ENCODE measurements at places on chromosomes 7 and 10.

GRCh38 chr7:109552017-109552416, 982.3 kb downstream of the DNAJB9 start:
- no peak for DNase-seq

DNA sequence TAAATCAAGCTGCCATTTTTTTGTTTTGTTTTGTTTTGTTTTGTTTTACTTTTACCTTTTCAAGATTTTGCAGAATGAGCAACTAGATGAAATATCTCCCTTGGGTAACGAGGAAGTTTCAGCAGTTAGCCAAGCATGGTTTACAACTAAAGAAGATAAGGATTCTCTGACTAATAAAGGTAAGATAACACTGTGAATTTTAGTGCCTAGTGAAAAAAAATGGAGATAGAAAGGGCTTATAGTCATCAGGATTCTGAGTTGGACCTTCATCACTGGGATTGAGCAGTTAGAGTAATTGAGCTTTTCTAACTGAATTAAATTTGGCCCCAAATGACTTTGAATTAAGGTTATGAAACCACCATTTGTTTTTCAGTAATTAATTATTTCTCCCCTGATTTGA, 21.2 kb downstream of the DMTF1 start:
- no peak for DNase-seq

DNA sequence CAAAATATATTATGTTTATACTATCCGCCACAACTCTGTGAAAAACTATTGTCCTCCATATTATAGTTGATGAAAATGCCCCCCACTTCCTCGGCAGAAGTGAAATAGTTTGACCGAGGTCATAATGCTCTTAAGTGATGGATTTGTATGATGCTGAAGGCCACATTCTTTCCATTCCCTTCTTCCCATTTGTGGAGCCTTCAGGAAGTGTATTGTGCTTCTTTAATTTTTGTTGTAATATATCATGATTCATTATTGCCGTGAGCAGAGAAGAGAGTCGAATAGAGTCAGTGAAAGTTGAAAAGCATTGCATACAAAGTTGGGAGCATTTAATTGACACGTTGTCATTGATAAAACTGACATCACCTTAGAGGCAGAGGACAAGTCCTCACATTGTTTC, 460.3 kb downstream of the SUGCT start:
- DNase-seq = no peak

DNA sequence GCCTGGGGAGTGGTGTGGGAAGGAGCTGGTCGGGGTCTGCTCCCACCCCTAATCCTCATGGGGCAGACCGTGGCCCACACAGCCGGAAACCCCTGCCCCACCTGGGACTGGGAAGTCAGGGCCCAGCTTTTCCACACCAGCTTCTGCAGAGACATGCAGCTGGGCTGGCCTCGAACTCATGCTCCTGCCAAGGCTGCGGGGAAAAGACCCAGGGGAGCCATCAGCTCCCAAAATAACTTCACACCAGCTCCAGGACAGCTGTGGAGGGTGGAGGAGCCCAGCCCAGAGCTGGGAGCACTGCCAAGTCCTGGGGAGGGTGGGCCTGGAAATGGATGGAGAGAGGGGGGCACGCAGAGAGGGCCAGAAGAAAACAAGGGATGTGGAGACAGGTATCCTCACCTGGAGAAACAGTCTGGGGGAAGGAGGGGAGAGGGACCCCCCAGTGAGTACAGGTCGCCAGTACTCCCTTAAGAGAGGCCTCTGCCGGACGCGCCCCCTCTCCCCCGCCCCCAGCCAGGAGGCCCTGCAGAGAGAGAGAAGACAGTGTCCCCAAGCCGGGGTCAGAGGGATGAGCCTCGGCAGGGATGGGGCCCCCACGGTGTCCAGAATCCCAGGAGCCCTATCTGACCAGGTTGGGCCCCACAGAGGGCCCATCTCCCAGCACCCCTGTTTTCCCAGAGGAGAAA, 11.5 kb upstream of the GRIFIN start:
- DNase-seq = no peak

- DNase-seq = no peak
These were observed 24.3 kb downstream of the SUN3 start for GRCh38 chr7:48004638-48005037.

DNA sequence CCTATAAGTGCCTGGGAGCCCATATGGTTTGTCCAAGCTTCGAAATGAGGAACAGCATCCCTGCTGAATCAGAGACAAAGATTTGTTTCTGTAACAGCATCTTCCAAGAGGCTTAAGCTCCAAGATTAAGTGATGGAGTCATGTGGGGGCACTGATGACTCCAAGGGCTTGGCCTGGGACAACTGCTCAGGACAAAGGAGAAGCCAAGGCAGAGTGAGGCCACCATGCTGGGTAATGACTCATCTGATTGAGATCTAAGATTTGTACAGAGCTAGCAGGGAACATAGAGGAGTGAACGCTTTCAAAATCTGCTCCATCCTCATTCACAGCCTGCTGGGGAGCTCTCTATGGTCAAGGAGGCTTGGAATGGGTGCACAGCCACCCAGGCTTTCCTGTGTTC, 49.3 kb downstream of the C10orf120 start:
- DNase-seq = no peak

DNA sequence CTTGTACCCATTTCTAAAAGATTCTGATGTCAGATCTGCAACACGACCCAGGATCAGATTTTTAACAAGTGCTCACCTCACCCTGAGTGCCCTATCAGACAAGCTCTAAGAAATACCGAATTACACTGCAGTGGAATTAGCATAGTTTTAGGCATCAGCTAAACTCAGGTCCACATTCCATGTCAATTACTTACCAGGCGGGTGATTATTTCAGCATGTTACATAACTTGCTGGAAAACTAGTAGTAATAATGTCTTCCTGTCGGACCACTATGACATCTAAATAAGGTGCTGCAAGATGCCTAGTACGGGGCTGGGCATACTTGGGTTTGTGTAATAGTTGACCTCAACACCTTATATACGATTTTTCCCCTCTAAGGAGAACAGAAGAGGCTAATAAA, 21.0 kb downstream of the TRIL start:
- DNase-seq = no peak

DNA sequence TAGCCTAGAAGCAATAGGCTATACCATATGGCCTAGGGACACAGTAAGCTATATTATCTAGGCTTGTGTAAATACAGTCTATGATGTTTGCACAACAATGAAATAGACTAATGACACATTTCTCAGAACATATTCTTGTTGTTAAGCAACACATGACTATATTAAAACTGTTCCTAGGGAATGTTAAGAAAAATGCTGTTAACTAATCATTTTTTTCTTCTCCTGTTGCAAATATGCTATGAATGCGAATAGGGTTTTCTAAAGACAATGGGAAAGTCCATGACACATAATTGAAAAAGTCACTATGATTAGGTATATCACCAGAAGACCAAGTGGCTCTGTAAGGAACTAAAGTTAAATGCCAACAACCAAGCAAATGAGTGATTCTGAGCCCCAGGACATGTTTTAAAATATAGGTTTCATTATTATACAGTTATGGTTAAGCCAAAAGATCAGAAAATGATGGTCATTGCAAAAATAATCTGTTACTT, 454.0 kb upstream of the SORCS1 start:
- no peak for DNase-seq

GRCh38 chr7:96481796-96482195, 159.9 kb upstream of the SLC25A13 start:
- DNase-seq = peak; percentile 66

DNA sequence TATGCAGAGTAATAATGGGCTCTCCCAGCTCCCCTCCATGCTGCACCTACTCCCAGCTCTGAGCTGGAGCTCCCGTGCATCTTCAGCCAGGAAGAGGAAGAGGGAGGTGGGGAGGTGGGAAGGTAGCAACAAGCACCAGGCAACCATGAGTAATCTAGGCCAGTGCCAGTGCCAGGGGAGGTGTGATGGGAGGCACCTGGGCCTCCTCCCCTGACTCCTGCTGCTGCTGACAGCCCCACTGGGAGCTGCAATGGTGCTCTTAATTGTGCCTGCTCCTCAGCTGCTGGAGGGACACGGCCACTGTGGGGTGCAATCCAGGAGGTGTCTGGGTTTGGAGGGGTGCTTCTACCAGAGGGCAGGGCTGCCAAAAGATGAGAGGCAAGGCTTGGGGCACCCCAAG, 243.0 kb downstream of the PLXNA4 start:
- DNase-seq = no peak

DNA sequence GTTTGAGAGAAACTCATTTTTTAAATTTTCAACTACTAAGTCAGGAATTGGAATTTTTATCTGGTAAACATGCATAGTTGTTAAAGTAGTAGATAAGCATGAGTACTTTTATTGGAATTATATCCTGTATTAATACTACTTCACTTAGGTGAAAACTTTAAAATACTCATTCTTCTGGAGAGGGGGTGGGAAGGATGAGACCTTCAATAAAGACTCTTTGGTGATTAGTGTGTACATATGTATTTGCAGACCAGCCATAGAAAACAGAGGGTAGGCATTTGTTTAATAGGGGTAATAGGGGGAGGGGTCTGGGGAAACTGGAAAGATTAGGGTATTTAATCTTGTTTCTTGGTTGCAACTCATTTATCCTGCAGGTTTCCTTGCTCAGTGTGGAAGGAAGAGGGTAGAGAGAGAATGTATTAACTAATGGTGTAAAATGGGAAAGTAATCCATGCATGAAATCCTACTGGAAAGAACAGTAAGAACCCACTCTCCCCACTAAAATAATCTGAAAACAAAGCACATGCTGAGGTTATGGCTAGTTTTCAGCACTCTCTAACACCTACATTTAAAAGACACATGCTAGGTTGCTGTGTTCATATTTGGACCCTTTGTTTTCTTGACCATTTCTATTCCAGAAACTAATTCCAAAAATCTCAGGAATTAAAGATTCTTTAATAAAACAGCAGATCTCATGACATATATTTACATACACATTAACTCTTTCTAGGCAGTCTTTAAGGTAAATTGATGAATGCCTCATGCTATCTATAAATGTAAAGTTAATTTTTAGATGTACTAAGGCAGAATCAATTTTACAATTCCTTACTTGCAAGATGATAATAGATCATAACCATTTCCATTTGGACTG, 6.2 kb upstream of the IGF2BP3 start:
- DNase-seq = no peak

DNA sequence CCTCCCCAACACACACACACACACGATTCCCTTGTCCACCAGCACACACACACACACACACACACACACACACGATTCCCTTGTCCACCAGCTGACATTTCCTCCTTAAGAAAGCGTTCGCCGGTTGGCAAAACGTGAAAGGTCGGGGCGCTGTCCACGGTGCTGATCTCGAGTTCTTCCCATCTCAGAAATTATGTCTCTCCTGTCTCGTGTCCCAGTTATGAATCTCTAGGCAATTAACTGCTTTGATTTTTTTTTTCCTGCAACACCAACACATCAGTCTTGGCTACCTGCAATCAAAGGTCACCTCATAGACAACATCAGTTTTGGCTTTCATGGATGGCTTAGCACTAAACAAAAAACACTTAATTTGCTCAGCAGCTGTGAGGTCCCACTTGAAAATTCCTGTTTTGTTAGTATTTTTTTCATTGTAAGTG, 1.9 kb downstream of the INA start:
- peak; percentile 79 for DNase-seq

DNA sequence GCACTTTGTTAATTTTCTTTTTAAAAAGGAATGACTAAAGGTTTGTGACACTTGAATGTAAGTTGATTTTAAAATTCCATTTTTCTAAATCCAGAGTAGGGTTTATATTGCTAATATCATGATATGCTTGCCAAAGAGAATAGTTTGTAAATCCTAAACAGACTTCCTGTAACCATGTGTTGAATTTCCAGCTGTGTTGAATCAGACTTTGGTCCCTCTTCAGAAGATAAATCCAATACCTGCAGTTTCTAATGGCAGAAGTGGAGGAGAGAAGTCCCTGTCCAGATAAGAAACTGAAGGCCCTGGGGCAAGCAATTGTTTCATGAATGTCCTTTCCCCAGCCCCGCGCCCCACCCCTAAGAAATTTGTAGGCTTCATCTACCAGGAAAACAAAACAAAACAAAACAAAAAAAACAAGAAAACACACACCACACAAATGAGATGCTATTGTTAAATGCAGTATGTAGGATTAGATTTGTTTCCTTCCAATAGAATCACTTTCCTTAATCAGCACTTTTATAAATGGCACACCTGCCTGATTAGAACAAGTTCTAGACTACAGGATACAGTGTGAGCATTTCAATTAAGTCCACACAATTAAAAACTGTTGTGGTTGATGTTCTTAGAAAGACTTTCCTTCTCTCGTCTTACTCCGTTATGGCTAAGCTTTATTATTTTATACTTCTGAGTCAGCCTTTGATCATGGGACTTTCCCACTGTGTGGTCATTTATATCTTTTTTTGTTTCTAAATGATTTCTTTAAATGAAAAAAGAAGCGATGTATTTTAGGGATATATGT, 122.8 kb downstream of the KAT6B start:
- peak; percentile 43 for DNase-seq

DNA sequence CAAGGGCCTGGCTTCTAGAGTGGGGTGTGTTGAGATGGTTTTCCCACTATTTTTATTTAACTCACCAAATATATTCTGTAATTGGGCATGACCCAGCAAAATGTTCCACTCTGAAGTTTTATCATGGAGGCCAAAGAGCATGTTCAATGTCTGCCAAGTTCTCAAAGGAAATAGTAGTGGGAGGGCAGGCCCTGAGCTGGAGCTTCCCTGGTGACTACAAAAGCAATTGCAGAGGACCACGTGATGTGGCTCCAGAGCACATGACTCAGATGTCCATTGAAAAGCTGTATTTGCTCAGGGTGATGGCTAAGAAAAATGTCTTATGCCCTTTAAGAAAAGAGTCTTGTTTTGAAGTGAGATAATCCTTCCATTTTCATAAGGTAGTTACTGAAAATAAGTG, 1024.8 kb downstream of the LRMDA start:
- no peak for DNase-seq

DNA sequence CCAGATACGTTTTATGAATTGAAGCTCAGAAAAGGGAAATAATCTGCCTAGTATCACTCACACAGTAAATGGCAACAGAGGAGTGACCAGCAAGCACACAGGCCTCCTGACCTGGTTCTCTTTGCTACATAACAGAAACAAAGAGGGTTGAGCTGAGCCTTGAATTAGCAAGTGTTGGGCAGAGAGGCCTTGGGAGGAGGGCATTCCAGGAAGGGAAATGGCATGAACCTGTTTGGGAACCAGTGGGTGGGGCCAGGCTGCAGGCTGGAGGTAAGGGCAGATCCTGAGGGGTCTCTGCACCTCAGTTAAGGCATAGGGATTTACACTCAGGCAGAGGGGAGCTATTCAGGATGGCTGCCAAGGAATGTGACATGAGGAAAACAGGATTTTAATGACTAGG, 24.8 kb upstream of the CYCS start:
- DNase-seq = no peak

GRCh38 chr7:96219378-96220130, 102.3 kb downstream of the SLC25A13 start:
- peak; percentile 49 for DNase-seq
